ENCODE measurements at places on chromosomes 11 and 22. TPM values are rescaled to one million over a fixed set of nuclear protein-coding genes. Genes with fewer than 3 reads are reported as not detected.

DNA sequence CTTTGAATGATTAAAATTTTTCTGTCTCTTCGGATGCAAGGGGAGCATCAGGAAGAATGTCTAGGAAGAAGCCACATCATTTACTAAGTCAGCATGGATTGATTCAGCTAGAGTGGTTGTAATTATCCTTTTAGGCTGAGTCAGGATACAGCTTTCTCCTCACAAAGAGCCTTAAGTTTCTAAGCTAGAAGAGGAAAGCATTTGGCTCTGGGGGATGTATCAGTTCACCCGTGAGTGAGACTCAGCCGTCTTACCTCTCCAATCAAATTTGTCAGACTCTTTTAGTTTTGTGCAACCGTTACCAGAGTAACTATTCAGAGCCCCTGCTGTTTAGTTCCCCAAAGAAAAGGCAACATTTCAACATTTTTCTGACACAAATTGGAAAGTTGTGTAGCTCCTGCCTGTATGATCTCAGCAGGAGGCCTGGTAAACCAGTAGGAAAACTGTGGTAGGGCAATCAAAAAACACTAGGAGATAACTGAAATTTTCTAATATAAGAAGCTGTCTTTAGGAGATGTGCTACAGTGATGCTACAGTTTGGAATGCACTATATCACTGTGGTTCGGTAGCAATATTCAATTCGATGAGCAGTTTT is 432.4 kb upstream of the LUZP2 start:
- no peak for DNase-seq

GRCh38 chr11:84381666-84382065 is 1095.5 kb upstream of the CCDC90B start:
- no peak for DNase-seq

GRCh38 chr22:30777587-30777986 is 82.9 kb downstream of the OSBP2 start:
- DNase-seq, result no peak

DNA sequence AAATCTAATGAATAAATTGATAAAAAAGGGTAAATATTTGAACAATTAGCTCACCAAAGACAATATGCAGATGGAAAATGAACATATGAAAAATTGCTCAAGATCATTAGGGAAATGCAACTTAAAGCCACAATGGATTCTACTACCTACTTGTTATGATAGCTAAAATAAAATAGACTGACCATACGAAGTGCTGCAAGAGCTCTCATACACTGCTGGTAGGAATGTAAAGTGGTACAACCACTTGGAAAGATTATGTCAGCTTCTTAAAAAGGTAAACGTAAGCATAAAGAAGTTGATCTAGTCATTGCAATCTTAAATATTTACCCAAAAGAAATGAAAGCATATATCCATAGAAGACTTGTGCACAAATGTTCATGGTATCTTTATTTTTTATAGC is 504.2 kb upstream of the ARHGAP42 start:
- no peak for DNase-seq

GRCh38 chr11:92675810-92676209 is 293.6 kb upstream of the MTNR1B start:
- no peak for DNase-seq

- DNase-seq, result no peak
Measured at GRCh38 chr22:28894807-28895206, 11.4 kb downstream of the ZNRF3 start.

DNA sequence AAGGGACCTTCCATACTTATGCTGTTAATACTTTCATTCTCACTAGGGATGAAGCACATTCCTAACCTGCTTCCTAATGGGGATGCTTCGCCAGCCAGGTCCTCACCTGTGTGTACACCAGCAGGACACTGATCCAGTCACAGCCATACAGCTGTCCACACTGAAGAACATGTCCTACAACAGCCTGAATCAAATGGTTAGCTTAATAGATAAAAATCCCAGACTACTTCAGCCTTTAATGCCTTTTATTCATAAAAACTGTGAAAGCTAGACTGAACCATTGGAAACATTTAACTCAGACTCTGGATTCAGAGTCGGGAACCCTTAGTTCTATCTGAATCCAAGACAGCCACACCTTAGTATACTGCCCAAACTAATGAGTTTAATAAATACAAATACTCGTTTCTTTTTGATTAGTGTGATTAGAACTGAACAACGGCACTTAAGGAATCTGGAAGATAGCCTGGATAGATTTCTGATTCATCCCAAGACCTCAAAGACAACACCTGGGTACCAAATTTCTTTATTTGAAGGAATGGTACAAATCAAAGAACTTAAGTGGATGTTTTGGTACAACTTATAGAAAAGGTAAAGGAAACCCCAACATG is 3.3 kb downstream of the FTH1 start:
- no peak for DNase-seq

GRCh38 chr11:129375751-129376657 is at the start of gene BARX2:
BARX2 (plus strand) TSS chr11:129375848; CDS start chr11:129376036, 188 bp downstream.
- DNase-seq, result peak; percentile 55

Gene KCNK4
- total RNA-seq, result not detected

Gene UPK3A
- 0.29 TPM for total RNA-seq

Gene SULT4A1
- total RNA-seq, result 0.29 TPM

Gene IGF2
- 114 TPM for total RNA-seq

Gene SLC17A6
- total RNA-seq, result not detected

Gene APOA4
- total RNA-seq, result not detected

Gene MMP27
- total RNA-seq, result not detected

Data from left cardiac atrium (tissue), 4 donors.